HS-27A (cell line): ENCODE measurements at places on chromosomes 6 and 20.

GRCh38 chr6:167402195-167402686 is 77.4 kb downstream of the TTLL2 start:
- no peak for DNase-seq

DNA sequence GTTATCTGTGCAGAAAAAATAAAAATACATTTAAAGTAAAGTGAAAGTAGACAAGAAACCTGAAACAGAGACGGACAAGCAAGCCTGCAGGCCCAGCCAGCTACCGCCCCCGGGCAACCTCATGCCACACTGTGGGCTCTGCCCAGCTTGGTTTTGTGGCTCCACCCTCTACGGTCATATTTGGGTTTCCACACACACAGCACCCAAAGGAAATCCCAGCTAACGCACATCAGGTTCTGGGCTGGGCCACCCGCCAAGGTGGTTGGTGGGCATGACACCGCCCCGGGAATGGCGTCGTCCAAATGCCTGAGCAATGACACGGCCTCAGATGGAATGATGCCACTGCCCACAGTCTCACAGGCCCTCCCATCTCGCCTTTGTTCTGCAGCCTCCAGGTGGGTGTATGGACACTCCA is 22.9 kb downstream of the FAM110A start:
- DNase-seq, result peak; percentile 96

DNA sequence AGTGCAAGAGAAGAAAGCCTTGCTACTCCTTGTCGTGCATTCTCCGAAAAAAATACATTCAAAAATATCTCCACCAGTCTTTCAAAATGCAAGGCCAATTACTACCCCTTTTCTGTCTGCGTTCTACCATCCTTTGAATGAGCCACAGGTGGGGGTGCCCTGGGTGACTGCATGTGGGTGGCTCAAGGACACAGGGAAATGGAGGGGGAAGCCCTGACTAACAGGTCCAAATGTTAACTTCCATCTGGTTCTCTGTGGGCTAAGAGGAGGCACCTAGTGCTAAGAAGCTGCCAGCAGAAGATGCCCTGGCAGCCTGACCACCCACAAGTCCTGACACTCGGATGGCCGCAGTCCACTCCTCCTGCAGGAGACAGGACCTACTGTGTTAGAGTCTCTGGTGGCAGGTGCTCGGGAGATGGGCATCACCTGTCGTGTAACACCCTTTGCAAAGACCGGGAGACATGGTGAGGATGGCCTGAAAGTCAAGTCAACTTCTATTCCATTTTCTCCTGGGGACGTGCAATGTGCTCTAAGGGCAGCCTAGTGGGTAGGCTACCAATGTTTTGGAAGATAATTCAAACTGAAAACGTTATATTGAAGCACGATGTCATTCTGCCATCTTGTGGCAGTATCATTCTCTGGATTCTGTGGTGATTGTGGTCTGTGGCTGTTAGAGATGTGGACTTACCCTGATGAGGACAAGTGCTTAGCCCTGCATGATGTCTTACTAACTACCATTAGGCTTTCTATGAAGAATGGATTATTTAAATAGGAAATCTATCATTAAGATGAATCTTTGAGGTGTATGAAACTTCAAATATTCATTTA is 27.4 kb upstream of the IGF2R start:
- DNase-seq, result peak; percentile 46

DNA sequence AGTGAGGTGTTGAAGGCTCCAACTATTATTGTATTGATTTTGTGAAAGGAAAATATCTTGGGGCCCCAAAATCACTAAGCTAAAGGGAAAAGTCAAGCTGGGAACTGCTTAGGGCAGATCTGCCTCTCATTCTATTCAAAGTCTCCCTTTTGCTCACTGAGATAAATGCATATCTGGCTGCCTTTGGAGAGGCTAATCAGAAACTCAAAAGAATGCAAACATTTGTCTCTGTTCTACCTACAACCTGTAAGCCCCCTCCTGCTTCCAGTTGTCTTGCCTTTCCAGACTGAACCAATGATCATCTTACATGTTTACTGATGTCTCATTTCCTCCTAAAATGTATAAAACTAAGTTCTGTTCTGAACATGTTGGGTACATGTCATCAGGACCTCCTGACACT is 125.9 kb downstream of the HTR1B start:
- no peak for DNase-seq

GRCh38 chr6:4017834-4018170 is 61.1 kb downstream of the FAM217A start:
- no peak for DNase-seq

GRCh38 chr20:58647796-58648501 is 3.1 kb upstream of the STX16 start:
- DNase-seq, result no peak

- DNase-seq, result no peak
Observed at GRCh38 chr6:119844387-119844786, 494.8 kb upstream of the MAN1A1 start.

DNA sequence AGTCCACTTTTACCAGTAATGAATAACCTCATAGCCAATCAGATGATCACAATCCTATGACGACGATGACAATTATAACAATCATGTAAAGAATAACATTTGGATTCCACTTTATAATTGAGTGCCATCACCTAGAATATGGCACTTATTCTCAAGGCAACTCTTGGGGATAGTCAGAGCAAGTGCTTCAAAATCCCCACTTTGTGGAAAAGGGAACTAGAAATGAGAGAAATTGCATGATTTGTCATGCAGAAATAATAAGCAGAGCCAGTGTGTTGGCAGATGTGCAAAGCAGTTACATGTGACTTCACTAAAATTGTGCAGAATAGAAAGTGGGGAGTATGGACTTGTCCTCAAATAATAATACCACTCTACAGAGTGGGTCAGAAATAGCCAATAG is 41.3 kb downstream of the FRK start:
- DNase-seq, result no peak

DNA sequence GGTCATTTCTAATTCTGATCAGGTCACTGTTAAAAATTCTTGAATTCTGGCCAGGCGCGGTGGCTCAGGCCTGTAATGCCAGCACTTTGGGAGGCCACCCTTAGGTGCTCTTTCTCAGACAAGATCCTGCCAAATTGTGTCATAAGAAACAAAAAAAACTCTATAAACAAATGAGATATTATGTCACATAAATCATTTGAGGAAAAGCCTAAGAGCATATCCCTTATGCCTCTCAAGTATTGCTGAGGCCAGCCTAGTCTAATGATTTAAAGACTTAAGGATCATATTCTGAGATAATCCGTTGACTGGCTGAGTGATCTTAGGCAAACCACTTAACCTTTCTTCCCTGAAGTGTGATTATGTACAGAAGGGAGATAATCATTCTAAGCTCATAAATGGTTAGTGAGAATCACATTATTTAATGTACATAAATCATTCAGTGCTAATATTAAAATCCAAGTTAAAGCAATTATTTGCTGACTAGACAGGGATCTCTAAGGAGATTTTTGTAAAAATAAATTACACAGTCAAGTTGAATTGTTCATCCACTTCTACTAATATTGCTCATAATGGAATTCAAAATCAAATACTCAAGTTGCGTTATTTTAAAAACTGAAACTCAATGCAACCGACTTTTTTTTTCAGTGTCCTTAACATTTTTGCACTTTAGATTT is 365.4 kb downstream of the PHF3 start:
- DNase-seq, result no peak

DNA sequence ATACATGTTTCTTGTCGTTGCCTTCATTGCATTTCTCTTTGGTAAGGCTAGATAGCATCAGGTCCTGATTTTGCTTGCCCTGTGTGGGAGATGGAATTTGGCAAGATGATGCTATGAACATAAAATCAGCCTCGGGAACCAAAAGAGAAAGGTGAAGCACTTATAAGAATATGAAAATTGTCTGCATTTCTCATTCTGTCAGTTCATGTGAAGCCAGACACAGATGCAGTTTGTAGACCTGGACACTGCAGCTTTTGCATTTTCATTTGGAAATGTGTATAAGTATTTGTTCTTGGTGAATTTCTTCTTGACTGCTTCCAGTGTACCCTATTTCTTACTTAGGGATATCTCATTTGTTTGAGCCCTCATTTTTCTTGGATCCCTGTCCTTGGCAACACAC is 1.3 kb downstream of the YWHAB start:
- no peak for DNase-seq

DNA sequence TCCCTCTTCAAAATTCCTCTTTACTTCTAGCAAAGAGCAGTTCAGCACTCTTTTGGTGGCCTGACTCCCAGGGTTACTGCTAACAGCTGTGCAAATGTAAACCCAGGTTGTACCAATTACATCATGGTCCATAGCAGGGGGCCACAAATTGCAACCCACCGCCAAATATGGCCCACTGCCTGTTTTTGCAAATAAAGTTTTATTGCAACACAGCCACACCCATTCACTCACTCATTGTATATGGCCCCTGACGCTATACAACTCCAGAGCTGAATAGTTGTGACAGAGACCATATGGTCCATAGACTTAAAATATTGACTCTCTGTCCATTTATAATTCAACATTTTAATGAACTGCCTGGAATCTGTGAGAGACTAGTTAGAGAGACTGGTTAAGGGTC is 233.4 kb downstream of the NFATC2 start:
- no peak for DNase-seq

DNA sequence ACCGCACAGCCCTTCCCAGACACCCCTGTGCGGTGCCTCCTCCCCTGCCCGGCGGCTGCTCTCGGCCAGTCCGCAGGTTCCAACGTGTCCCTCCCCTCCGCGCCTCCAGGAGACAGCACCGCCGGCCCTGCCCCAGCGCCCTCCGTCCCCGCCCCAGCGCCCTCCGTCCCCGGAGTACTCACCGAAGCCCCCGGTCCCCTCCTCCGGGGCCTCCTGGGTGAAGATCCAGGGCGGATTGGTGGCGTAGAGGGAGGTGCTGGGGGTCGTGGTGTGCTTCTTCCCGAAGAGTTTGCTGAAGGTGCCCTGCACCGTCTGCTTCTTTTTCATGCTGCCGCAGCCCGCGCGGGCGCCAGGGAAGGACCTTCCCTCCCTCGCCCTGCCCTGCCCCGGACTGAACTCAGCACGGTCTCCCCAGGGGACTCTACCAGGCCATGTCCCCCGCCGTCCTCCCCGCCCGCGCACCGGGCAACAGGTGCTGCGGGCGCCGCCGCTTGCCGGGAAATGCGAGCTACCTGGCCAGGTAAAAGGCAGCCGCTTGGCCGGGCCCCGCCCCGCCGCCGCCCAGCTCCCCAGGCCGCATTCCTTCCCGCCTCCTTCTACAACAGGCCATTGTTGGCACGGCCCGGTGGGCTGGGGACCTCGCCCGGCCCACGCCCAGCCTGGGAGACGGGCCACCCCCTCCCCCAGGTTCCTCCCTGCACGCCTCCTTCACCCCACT is at the start of gene C6orf132:
Gene C6orf132 (minus strand): TSS at position 503 of the 718 bp plus-strand sequence. CDS start 176 bp downstream, at position 327.
- DNase-seq, result no peak
